Stimulated activated CD8-positive, alpha-beta memory T cell treated with anti-CD3 and anti-CD28 coated beads, Interleukin-4, amount 100 ng/mL, for 1 hour (primary cell): ENCODE measurements at places on chromosomes 16 and 17.

GRCh38 chr17:80259457-80260068, 1.1 kb upstream of the RNF213 start:
- DNase-seq, result no peak

DNA sequence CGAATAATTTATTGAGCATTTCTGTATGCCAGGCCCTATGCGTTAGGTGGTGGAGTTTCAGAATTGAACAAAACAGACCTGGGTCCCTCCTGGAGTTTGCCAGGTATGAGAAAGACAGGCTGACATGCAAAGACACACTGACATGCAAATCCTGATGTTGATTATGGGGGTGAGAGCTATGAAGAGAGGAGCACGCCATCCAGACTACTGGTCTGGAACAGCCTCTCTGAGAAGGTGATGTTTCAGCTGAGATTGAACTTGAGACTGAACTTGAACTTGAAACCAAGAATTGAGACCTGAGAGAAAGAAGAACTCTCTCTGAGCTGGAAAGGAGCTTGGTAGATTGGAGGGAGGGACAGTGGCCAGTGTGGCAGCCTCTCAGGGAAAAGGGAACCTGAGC, 14.2 kb upstream of the CACNG4 start:
- no peak for DNase-seq

DNA sequence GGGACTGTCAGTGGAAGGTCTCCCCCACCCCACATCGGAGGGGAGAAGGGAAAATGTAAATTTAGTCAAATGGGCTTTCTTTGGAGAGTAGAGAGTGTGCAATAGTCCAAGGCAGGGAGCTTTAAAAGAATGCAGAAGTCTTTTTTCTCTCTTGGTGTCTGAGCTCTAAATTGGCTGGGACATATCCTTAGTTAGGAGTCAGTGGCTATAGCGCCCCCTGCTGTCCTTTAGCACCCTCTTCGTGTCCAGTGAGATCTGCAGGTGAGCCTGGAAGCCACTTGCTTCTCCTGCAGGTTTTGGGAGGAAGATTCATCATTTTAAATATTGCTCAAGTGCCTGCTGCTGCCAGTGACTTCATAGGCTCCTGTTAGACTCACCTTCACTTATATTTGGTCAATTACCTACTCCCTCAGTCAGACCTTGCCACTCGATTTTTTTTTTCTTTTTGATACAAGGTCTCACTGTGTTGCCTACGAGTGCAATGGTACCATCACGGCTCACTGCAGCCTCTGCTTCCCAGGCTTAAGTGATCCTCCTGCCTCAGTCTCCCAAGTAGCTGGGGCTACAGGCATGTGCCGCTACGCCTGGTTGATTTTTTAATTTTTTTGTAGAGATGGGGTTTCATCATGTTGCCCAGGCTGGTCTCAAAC, 174.8 kb downstream of the PRKCB start:
- DNase-seq, result peak; percentile 70

GRCh38 chr16:17817260-17817659, 346.5 kb upstream of the XYLT1 start:
- no peak for DNase-seq

GRCh38 chr17:43723697-43724359, 34.8 kb downstream of the SOST start:
- no peak for DNase-seq

- no peak for DNase-seq
Measured at GRCh38 chr17:66138120-66138519, 53.8 kb downstream of the CEP112 start.

GRCh38 chr17:28949185-28950016, 1.9 kb downstream of the PHF12 start:
- DNase-seq, result no peak

GRCh38 chr16:56697456-56698155, 15.3 kb downstream of the MT1X start:
- no peak for DNase-seq

DNA sequence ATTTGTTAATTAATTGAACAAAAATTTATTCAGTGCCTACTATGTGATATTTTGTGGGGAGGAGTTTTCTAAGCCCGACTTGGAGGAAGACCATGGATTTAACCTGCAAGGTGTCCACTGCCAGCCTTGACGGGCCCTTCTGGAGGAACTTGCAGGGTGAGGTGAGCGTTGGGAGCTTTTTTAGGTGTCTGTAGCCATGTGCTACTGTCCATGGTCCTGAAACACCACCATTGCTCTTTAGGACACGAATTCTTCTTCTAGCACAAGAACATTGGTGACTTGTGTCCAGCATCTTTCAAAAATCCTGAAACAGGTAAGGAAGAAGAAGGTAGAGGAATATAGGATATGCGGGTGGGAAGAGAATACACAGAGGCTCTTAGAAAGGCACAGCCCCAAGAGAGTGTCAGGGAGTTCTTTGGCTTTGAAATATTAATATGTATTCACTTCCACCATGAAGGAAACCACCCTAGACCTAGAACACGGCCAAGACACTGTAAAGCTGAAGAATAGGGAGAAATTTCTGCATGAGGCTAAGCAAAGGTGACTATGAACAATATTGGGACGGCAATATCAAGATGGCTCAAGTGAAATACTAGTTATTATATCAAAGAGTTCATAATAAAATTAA, 27.9 kb upstream of the OR4D1 start:
- no peak for DNase-seq
